ENCODE measurements at places on chromosomes 7 and 10. TPM values are rescaled to one million over a fixed set of nuclear protein-coding genes. Genes with fewer than 3 reads are reported as not detected.

- DNase-seq, result no peak
These were observed 106.4 kb upstream of the ARMC3 start for GRCh38 chr10:22821501-22821900.

DNA sequence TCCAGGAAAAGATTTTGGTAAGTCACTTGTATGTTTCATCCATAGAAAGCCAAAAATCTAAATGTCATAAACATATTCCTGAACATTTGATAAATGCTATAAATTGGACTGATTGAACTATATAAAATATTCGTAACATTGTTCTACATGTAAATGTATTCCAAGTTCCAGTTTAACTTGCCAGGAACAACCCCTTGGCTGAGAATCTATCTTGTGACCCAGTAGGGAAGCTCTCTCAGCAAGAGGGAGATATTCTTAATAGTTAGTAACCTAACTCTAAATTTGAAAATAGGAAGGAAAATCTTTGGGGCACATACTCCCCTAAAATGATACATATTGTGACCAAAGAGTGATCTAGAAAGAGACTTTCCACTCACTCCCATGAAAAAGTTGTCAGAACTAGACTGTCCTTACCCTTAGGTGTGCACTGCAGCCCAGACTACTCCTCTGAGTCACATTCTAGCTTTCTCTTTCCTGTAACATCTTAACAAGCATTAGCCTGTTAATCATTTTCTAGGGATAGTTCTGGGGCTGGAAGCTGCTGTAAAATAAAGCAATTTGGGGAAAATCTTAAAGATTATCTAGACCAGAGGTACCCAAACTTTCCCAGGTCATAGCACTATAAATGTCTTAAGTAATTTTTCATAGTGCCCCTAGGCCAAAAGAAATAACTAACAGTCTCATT is 73.7 kb upstream of the SKAP2 start:
- no peak for DNase-seq

DNA sequence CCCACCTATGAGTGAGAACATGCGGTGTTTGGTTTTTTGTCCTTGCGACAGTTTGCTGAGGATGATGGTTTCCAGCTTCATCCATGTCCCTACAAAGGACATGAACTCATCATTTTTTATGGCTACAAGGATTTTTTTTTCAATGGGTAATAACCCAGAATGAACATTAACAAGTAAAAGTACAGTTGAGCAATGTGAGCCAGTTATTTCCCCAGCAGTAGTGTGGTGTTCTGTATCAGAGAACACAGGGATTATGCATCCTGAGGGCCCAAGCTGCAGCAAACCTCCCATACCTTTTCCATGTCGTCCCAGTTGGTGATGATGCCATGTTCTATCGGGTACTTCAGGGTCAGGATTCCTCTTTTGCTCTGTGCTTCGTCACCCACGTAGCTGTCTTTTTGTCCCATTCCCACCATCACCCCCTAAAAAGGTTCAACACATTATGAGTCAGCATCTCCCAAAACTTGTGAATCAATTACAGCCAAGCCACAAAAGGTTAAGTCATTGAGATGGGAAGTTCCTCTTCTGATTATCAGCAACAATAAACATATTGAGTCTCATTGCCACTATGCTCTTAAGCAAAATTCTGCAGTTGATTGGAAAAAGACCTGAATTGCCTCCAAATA is 5.5 kb downstream of the ACTA2 start:
- DNase-seq, result no peak

DNA sequence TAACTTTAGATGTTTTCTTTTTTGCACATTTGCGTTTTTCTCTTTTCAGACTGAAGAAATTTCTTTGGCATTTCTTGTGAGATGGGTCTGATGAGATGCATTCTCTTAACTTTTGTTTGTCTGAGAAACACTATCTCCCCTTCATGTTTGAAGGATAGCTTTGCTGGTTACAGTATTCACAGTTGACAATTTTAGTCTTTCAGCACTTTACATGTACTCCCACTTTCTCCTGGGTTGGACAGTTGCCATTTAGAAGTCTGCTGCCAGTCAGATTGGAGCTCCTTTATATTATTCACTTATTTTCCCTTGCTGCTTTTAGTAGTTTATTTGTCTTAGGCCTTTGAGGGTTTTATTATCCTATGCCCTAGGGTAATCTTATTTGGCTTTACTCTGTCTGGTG is 67.3 kb upstream of the VOPP1 start:
- DNase-seq, result no peak

DNA sequence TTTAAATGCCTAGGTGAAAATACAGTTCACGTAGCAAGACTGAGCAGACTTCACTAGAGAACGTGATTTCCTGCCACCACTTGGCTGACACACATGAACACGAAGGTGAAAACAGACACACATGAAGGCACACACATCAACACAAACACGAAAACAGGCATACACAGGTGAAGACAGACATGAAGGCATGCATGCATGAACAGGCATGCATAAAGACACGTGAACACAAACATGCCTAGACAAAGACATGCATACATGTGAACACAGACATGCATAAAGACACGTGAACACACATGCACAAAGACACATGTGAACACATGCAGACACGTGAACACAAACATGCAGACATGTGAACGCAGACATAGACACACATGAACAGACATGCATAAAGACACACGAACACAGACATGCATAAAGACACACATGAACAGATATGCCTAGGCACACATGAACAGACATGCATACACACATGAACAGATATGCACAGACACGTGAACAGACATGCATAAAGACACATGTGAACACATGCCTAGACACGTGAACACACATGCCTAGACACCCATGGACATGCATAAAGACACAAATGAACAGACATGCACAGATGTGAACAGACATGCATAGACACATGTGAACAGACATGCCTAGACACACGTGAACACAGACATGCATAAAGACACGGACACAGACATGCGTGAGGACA is 243.1 kb downstream of the ZMYND11 start:
- no peak for DNase-seq

DNA sequence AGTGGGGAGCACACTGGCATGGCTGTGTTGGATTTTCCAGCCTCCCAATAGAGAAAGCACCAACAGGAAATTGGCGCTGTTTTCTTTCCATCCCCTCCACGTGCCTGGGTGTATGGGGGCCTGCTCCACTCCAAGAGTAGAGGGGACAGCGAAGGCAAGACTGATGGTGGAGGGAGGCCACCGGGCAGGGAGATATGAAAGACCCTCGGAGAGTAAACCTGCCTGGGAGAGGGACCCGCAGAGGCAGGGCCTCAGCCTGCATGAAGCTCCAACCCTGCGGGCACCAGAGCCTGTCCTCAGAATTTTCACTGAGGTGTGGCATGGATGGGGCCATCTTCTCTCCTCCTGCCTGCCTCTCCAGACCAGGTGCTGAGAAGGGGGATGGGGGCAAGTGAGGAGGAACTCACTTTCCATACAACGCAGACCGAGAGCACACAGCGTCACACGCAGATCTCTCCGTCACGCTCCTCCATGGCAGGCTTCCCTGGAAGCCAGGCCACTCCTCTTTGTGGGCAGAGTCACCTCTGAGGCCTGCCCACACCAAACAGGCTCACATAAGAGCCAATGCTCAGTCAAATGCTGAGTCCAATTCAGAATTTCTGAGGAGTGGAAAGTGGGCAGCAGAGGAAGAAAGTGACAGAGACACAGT is 18.8 kb downstream of the ANXA11 start:
- no peak for DNase-seq

DNA sequence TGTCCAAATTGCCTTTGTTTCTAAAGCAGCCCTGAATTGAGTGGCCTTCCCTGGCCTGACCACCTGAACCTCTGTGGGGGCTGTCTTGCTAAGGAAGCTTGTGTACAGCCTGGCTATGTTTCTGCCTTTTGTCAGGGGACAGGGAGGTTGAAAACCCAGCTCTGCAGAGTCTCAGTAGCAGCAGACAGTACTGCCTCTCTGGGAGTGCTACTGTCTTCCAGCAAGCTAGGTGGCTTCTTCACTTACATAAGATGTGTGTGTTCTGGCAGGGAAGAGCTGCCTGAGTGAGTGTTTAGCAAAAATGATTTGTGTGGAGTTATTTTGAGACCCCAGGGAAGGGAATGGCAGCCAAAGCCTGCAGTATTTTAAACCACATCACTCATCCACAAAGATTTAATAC is 57.4 kb downstream of the LRRC4 start:
- DNase-seq, result no peak

GRCh38 chr10:4568086-4568485 is 257.9 kb upstream of the AKR1E2 start:
- no peak for DNase-seq

DNA sequence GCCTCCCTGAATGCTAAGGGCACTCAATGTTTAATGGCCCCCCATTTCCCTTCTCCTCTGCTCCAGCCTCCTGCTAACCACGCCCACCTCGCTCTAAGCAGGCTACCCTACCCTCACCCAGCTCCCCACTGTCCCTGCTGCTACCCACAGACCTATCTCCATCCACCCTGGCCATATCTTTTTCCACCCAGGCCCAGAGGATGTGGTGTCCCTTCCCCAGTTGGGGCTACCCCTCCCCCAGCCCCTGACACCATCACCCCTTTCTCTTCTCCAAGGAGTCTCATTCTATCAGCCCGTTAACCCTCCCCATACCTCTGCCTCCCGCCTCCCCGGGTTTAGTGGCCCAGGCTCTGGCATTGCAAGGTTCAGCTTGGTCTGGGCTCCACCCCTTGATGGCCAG is 28.9 kb upstream of the PPIF start:
- no peak for DNase-seq

GRCh38 chr10:114990586-114990985 is 52.6 kb downstream of the TRUB1 start:
- no peak for DNase-seq

DNA sequence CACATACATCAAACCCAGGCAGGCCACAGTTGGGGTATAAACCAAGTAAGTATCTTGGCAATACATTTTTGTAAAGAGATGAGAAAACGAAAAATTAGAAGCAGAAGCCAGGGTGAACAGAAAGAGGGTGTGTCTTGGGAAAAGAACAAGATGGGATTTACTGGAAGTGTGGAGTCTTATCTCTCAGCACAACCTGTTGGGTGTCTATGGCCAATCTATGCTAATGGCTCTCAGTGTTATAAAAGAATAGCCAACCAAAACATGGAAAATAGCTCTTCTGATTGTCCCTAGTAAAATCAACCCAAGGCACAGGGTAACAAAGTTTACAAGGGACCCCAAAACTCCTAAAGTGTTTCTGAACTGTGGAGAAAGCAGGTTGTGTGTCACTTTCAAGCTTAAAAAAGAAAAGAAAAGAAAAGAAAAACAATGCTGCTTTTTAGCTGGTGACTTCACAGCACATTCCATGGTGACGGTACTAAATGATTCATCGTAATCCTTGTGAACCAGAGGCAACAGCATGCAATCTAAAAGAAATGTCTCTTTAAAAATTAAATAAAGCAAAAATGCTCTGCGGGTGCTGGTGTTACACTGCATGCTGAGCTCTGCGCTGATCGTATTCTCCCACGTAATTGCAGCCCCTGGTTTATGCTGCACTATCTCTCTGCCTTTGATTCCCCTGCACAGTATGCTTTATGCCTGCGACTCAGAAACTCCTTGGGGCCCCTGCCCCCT is 100.8 kb downstream of the C10orf90 start:
- no peak for DNase-seq

Gene NKX1-2
- total RNA-seq, result not detected

Gene MNX1
- total RNA-seq, result not detected

Gene SPDYE8
- total RNA-seq, result not detected

Gene KIAA1217
- total RNA-seq, result 15.6 TPM

Data from thoracic aorta (tissue), 2 donors.